Omental fat pad (tissue), 4 donors: ENCODE measurements at places on chromosomes 11 and 22. TPM values are rescaled to one million over a fixed set of nuclear protein-coding genes. Genes with fewer than 3 reads are reported as not detected.

The SYT7 gene
- total RNA-seq: 4.6 TPM

The RTN4RL2 gene
- total RNA-seq: 0.74 TPM

The FJX1 gene
- total RNA-seq: 12.8 TPM

The KCNA4 gene
- 15.9 TPM for total RNA-seq

The UBQLN3 gene
- 1.1 TPM for total RNA-seq

The XKR3 gene
- not detected for total RNA-seq

The SCT gene
- total RNA-seq: not detected

The GDPD5 gene
- total RNA-seq: 34.7 TPM

The MFRP gene
- total RNA-seq: not detected

The SPON1 gene
- 141 TPM for total RNA-seq

The OR51T1 gene
- not detected for total RNA-seq

The MS4A6A gene
- total RNA-seq: 222 TPM

The GGTLC3 gene
- total RNA-seq: not detected

The TRMT2A gene
- total RNA-seq: 58.0 TPM

The GP1BB gene
- 9.3 TPM for total RNA-seq

The ELFN2 gene
- total RNA-seq: not detected

The BIRC3 gene
- total RNA-seq: 3.4 TPM

The CALCA gene
- 0.74 TPM for total RNA-seq

The APOL5 gene
- not detected for total RNA-seq

The NCR3LG1 gene
- total RNA-seq: 18.4 TPM

The H19 gene
- 569 TPM for total RNA-seq

The NR1H3 gene
- 68.6 TPM for total RNA-seq

The F2 gene
- total RNA-seq: not detected

The CECR2 gene
- total RNA-seq: 3.9 TPM

The RAG2 gene
- not detected for total RNA-seq

The IZUMO1R gene
- not detected for total RNA-seq

The RAB39A gene
- total RNA-seq: 1.9 TPM

The EHF gene
- not detected for total RNA-seq

The CYTH4 gene
- 83.5 TPM for total RNA-seq

The MUC2 gene
- total RNA-seq: not detected

The TMEM132A gene
- total RNA-seq: 8.0 TPM

The USH1C gene
- total RNA-seq: not detected

The ANO1 gene
- 1.7 TPM for total RNA-seq

The CRACR2B gene
- 39.7 TPM for total RNA-seq

The CLCF1 gene
- total RNA-seq: 39.7 TPM

The DEFB131B gene
- not detected for total RNA-seq

The SLC22A9 gene
- not detected for total RNA-seq

The OR5B21 gene
- not detected for total RNA-seq

The CTTN gene
- total RNA-seq: 240 TPM

The OR2AT4 gene
- not detected for total RNA-seq

The NXPE2 gene
- total RNA-seq: 0.19 TPM

The APOBEC3B gene
- total RNA-seq: 2.2 TPM

The TTC28 gene
- 103 TPM for total RNA-seq

The ZNF280A gene
- total RNA-seq: not detected

The SLC25A17 gene
- total RNA-seq: 15.1 TPM

The OR4P4 gene
- not detected for total RNA-seq
